ENCODE measurements at places on chromosomes 2 and 18.

DNA sequence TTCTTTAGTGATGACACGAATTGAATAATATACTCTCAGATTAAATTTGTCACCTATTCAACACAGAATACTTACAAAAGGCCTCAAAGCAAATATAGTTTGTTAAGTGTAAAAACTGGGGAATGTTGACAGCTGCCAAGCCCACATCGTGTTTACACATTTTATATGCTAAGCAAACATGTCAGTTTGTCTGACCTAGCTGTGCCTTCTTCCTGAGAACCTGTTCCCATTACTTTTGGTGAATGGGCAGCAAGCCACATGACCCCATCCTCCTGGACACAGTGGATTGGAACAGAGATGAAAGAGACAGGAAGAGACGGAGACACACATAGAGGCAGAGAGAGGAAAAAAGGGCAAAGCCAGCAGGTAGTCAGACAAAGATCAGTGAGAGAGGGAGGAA is 22.9 kb upstream of the CUL3 start:
- no peaks in the 10 kb centered on the region for H3K27me3 ChIP-seq
- no peaks in the 10 kb centered on the region for H3K4me1 ChIP-seq
- H3K27ac ChIP-seq: no peak overlapping the region
- no peak for DNase-seq

DNA sequence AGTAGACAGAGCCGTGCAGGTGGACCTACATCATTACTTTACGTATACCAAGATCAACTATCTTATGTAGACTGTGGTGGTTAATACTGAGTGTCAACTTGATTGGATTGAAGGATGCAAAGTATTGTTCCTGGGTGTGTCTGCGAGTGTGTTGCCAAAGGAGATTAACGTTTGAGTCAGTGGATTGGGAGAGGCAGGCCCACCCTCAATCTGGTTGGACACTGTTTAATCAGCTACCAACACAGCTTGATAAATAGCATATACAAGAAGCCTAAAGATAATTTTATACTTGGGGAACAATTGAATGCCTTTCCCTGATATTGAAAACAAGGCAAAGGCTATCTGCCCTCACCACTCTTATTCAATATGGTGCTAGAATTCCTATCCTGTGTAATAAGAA is 604.2 kb upstream of the ZEB2 start:
- no peaks in the 10 kb centered on the region for H3K36me3 ChIP-seq
- no peaks in the 10 kb centered on the region for H3K4me1 ChIP-seq
- DNase-seq: no peak
- no peaks in the 10 kb centered on the region for H3K27me3 ChIP-seq
- no peak overlapping the region for H3K4me3 ChIP-seq

DNA sequence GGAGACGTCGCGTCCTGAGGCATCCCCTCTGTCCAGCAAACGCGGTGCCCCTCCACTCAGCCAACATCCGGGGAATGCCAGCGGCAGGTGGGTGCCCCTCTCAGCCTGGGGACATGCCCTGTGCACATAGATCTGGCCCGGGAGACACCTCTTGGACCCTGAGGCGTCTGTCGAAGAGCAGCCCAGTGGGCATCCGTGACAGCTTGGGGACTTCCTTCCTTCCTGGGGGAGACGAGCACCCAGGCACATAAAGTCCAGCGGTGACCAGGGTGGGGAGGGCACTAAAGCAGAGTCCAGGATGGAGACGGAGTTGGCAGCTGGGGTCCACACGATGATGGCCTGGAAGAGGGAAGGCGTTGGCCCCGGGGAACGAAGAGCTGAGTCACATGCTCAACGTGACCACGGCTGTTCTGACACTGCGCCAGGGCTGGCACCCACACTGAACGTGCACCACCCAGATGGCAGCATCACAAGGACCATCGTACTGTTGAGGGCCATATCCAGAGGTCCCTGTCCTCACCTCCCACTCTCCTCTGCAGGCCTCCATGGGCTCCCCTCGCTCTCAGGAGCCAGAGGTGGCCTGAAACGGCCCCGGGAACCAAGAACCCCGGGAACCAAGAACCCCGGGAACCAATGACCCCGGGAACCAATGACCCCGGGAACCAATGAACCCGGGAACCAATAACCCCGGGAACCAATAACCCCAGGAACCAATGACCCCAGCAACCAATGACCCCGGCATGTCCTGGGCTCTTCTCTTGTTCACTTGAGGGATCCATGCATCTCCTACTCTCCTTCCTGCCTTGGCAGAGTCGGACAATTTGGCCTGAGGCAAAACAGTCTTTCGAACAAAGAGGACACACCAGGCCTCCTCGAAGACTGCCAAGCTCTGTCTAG is 22.6 kb downstream of the HDAC4 start:
- H3K4me3 ChIP-seq: no peak overlapping the region
- H3K27me3 ChIP-seq: no peaks in the 10 kb centered on the region
- no peak overlapping the region for H3K27ac ChIP-seq

- no peaks in the 10 kb centered on the region for H3K27me3 ChIP-seq
- H3K4me3 ChIP-seq: no peak overlapping the region
- no peak for DNase-seq
- peak overlapping the region; percentile 83 for H3K27ac ChIP-seq
Measured at GRCh38 chr2:199302851-199303250, 154.9 kb downstream of the SATB2 start.

- no peak within 1 kb of the TSS for H3K27ac ChIP-seq
- no peak for DNase-seq
- no peaks in the 10 kb centered on the region for H3K4me1 ChIP-seq
- H3K4me3 ChIP-seq: no peak within 1 kb of the TSS
- H3K27me3 ChIP-seq: no peaks in the 10 kb centered on the region
- H3K36me3 ChIP-seq: no peaks in the 10 kb centered on the region
Measured at GRCh38 chr2:119158563-119159347, at the start of gene C1QL2. C1QL2 (minus strand) TSS chr2:119158751; CDS start chr2:119158269, 482 bp downstream.

DNA sequence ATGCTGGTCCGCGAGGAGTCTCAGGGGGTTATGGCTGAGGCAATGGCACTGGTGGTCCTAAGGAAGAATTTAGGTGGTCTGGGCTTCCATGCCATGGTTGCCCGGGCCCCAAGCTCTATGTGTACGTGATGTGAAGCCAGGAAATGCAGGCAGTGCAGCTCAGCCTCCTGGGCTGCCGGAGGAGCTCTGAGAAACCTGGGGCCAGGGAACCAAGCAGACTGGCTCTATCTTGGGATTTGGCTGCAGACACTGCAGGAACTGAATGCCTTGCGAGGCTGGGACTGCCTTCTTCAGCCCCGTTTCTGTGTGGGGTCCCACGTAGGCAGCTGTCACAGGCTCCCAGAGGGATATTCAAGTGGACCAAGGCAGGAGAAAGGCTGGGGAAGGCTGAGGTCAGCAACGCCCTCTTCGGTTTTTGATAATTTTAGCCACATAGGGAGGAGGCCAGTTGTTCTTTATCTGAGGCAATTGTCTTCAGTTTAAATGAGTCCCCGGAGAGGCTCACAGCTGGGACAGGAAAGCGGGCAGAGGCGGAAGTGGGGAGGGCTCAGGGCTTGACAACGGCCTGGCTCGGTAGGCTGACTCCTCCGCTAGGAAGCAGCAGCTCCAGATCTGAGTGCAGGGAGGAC is 77.7 kb downstream of the RHOB start:
- H3K27ac ChIP-seq: peak overlapping the region; percentile 19
- no peak overlapping the region for H3K4me3 ChIP-seq
- no peak for DNase-seq
- H3K4me1 ChIP-seq: no peaks in the 10 kb centered on the region
- H3K27me3 ChIP-seq: no peaks in the 10 kb centered on the region

- peak; percentile 77 for DNase-seq
- no peak overlapping the region for H3K27ac ChIP-seq
- no peaks in the 10 kb centered on the region for H3K4me1 ChIP-seq
- peaks cover 35% of the 10 kb centered on the region for H3K36me3 ChIP-seq
Measured at GRCh38 chr2:11446733-11447248, 19.2 kb downstream of the E2F6 start.

- no peak for DNase-seq
- no peak overlapping the region for H3K4me3 ChIP-seq
- H3K27me3 ChIP-seq: no peaks in the 10 kb centered on the region
- H3K36me3 ChIP-seq: no peaks in the 10 kb centered on the region
- H3K27ac ChIP-seq: no peak overlapping the region
Measured at GRCh38 chr18:36477776-36478175, 180.3 kb downstream of the FHOD3 start.

- H3K4me1 ChIP-seq: peaks cover 10% of the 10 kb centered on the region
- peak within 1 kb of the TSS; percentile 57 for H3K4me3 ChIP-seq
- H3K36me3 ChIP-seq: no peaks in the 10 kb centered on the region
- H3K27ac ChIP-seq: no peak within 1 kb of the TSS
- peaks cover 9% of the 10 kb centered on the region for H3K27me3 ChIP-seq
Measured at GRCh38 chr18:11149441-11150270, at the start of gene PIEZO2. PIEZO2 (minus strand) TSS chr18:11149569; CDS start chr18:11148588, 981 bp downstream.

DNA sequence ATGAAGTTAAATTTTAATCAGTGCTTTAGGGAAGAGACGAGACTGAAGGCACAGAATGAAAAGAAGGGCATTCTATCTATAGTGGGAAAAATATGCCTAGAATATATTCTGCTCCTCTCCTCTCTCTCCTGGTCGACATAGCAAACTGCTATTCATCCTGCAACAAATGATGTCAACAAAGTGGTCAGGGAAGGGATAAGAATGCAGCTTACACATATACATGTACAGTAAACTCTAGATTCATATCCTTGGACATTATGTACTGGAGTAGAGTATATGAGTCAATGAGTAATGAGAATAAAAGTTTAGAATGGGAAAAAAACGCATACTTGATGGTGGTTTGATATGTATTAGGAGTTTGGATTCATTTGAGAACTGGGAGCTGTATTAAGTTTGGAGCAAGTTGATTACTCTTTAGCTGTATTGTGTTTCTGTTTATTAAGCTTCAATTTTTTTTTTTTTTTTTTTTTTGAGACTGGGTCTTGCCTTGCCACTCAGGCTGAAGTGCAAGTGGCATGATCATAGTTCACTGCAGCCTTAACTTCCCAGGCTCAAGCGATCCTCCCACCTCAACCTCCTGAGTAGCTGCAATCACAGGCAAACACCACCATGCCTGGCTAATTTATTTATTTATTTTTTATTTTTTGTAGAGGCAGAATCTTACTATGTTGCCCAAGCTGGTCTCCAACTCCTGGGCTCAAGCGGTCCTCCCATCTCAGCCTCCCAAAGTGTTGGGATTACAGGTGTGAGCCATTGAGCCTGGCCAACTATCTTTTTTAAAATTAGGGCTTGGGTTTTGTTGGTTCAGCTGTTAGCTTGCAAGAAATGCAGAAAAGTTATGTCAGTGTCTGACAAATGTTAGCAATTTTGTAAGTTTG is 53.8 kb downstream of the STAT1 start:
- H3K27ac ChIP-seq: no peak overlapping the region
- H3K4me1 ChIP-seq: no peaks in the 10 kb centered on the region
- H3K27me3 ChIP-seq: no peaks in the 10 kb centered on the region
- no peak overlapping the region for H3K4me3 ChIP-seq

DNA sequence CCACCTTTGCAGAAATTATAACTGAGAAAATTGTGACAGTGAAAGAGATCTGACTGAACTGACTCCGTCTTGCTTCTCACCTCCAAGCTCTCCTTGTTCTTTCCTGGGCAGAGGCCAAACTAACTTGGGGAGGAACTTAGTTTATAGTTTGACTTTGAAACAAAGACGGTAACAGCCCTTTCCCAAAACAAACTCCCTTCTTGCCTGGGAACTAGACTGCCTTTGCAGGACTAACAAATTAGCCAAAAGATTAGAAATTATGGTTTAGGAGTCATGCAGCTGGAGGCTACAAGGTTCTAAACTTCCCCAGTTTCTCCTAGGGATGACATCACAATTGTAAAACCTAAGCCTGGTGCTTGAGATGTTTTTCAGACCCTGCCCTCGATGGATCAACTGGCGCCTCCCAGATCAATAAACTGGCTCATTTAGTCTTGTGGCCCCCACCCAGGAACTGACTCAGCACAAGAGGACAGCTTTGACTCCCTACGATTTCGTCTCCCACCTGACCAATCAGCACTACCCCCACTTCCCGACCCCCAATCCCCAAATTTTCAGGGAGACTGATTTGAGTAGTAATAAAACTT is 137.7 kb downstream of the ALPK2 start:
- H3K4me3 ChIP-seq: no peak overlapping the region
- no peak overlapping the region for H3K27ac ChIP-seq
- H3K4me1 ChIP-seq: no peaks in the 10 kb centered on the region

- H3K4me1 ChIP-seq: peaks cover 14% of the 10 kb centered on the region
- no peaks in the 10 kb centered on the region for H3K27me3 ChIP-seq
- DNase-seq: peak; percentile 78
- no peaks in the 10 kb centered on the region for H3K36me3 ChIP-seq
Measured at GRCh38 chr2:65129286-65129825, 550 bp downstream of the RAB1A start.

DNA sequence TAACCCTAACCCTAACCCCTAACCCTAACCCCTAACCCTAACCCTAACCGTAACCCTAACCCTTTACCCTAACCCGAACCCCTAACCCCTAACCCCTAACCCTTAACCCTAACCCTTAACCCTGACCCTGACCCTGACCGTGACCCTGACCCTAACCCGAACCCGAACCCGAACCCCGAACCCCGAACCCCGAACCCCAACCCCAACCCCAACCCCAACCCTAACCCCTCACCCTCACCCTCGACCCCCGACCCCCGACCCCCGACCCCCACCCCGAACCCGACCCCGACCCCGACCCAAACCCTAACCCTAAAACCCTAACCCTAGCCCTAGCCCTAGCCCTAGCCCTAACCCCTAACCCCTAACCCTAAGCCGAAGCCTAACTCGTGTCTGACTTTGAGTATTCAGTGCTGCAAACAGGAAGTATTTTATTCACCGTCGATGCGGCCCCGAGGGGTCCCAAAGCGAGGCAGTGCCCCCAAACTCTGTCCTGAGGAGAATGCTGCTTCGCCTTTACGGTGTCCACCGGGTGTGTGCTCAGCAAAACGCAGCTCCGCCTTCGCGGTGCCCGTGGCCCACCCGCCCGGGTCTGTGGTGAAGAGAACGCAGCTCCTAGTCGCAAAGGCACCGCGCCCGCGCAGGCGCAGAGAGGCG is 36.0 kb downstream of the FAM110C start:
- H3K27ac ChIP-seq: no peak overlapping the region
- H3K4me3 ChIP-seq: no peak overlapping the region
- H3K4me1 ChIP-seq: no peaks in the 10 kb centered on the region
- H3K27me3 ChIP-seq: no peaks in the 10 kb centered on the region
- no peaks in the 10 kb centered on the region for H3K36me3 ChIP-seq

GRCh38 chr2:71612581-71613402 is 159.4 kb downstream of the DYSF start:
- H3K27ac ChIP-seq: peak overlapping the region; percentile 84
- no peak overlapping the region for H3K4me3 ChIP-seq
- no peaks in the 10 kb centered on the region for H3K36me3 ChIP-seq
- no peaks in the 10 kb centered on the region for H3K27me3 ChIP-seq
- H3K4me1 ChIP-seq: peaks cover 16% of the 10 kb centered on the region
- peak; percentile 58 for DNase-seq

- DNase-seq: no peak
- no peaks in the 10 kb centered on the region for H3K4me1 ChIP-seq
- H3K27ac ChIP-seq: no peak overlapping the region
- no peaks in the 10 kb centered on the region for H3K27me3 ChIP-seq
- no peak overlapping the region for H3K4me3 ChIP-seq
Measured at GRCh38 chr18:2572171-2572569, 813 bp downstream of the NDC80 start.

GRCh38 chr2:121904656-121905055 is 149.2 kb downstream of the TSN start:
- no peaks in the 10 kb centered on the region for H3K27me3 ChIP-seq
- no peak overlapping the region for H3K4me3 ChIP-seq
- no peak overlapping the region for H3K27ac ChIP-seq
- no peaks in the 10 kb centered on the region for H3K36me3 ChIP-seq
